ENCODE measurements at places on chromosomes 1 and 21. TPM values are rescaled to one million over a fixed set of nuclear protein-coding genes. Genes with fewer than 3 reads are reported as not detected.

Gene PIAS3
- 53.7 TPM for polyA plus RNA-seq

Gene LCE3D
- not detected for polyA plus RNA-seq

Gene CFAP107
- polyA plus RNA-seq, result not detected

Gene TRIM45
- 5.1 TPM for polyA plus RNA-seq

GRCh38 chr1:151012684-151013471 lies 4.6 kb downstream of the PRUNE1 start:
- DNase-seq, result no peak

GRCh38 chr1:58738876-58739275 lies 39.0 kb upstream of the MYSM1 start:
- no peak for DNase-seq

- DNase-seq, result no peak
Observed at GRCh38 chr1:5151511-5151910, 497.1 kb downstream of the AJAP1 start.

GRCh38 chr1:166933633-166934032 lies 41.7 kb downstream of the ILDR2 start:
- DNase-seq, result no peak

GRCh38 chr1:200367841-200368534 lies 41.8 kb downstream of the ZNF281 start:
- peak; percentile 85 for DNase-seq

- no peak for DNase-seq
Observed at GRCh38 chr1:247429496-247429895, 13.5 kb downstream of the NLRP3 start.

DNA sequence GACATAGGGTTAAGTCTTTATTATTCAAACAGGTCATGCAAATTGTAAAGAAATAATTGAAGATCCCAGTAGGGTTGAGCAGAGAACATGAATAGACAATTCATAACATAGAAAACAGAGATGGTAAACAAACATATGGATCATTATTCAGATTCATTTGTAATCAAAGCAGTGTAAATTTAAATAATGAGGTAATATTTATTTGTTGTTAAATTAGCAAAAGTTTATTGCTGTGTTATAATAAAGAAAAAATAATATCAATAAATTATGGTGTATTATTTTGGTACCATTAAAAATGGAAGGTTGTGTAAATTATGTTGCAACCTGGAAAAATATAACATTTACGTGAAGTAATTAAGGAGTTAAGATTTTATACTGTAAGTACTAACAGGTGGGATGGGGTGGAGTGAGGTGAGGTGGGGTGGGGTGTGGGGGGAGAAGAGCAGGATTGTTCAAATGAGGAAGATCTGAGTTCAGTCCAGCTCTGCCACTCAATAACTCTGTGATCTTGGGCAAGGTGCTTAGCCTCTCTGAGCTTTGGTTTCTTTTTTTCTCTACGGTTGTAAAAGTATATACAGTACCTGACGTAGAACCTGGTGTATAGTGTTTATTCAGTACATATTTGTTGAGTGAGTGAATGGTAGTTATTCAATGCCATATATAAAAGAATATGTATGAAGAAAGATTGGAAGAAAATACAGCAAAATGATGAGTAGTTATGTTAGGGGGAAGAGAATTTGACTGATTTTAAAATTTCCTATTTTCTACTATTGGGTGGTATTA lies 140.3 kb upstream of the KIF26B start:
- no peak for DNase-seq

DNA sequence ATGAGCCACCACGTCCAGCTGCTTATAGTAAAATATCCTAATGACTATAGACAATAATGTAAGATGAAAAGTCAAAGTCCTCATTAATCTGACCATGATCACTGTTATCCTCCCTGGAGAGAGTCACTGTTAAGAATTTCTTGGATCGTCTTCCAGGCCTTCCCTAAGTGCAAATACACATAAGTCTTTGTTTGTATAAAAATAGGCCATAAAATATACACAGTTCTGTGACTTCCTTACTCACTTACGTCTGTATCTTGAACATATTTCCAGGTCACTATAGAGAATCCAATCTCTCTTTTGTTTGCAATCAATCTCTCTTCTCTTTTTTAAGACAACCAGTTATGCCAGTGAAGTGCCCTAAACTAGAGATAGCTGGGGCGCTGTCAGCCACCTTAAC lies 89.1 kb upstream of the LYST start:
- DNase-seq, result peak; percentile 67

- no peak for DNase-seq
Observed at GRCh38 chr1:230414102-230414501, 12.0 kb downstream of the PGBD5 start.

DNA sequence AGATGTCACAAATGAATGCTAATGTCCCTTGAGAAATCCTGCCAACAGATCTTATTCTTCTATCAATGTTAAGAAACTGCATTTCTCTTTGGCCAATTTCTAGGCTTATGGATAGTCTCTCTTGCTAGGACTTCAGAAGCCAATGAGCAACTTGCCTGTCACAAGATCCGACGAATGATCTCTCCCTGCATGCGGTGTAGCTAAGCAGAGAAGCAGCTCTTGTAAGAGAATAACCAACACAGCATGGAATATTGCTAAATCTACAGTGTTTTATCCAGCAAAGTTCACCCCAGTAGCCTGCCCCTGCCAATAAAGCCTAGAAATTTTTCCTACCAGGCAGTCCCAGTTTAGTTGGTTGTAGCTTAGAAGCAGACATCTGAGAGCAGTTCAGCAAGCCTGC lies 2.1 kb upstream of the SLC44A5 start:
- no peak for DNase-seq

GRCh38 chr1:203122159-203122558 lies 5.4 kb upstream of the ADORA1 start:
- DNase-seq, result no peak

DNA sequence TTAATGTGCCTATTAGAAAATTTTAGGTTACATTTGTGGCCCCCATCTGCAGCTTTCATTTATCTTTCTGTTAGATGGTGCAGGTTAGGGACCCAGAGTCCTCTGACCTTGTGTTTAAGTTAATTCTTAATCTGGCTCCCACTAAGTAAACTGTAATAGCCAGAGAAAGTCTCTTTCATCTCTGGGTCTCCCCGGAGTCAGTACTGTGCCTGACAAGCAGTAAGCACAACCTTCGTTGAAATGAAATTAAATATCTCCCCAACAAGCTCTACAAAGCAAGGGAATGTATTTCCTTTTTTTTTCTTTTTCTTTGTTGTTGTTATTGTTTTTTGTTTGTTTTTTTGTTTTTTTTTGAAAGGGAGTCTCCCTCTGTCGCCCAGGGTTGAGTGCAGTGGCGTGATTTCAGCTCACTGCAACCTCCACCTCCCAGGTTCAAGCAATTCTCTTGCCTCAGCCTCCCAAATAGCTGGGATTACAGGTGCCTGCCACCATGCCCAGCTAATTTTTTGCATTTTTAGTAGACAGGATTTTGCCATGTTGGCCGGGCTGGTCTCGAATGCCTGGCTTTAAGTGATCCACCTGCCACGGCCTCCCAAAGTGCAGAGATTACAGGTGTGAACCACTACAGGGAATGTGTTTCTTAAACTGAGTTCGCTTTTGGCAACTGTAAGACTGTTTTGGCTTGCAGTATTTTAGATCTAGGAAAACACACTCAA lies 81.6 kb downstream of the HHIPL2 start:
- no peak for DNase-seq

GRCh38 chr1:91754816-91755580 lies 131.0 kb downstream of the TGFBR3 start:
- peak; percentile 48 for DNase-seq

DNA sequence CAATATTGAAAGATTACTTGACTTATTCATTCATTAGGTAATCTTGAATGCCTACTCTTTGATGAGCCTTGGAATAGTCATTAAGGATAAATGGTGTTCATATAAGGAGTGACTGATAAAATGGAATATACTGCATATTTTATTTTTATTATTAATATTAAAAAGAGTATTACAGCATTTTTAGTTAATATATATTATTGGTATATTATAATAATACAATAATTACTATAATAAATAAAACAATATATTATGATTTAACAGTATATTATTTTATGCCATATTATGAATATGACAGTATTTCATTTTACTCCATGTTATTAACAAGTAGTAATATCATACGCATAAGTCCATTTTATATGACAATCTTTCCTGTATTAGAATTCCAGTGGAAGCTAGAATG lies 490.8 kb upstream of the NFIA start:
- DNase-seq, result no peak

DNA sequence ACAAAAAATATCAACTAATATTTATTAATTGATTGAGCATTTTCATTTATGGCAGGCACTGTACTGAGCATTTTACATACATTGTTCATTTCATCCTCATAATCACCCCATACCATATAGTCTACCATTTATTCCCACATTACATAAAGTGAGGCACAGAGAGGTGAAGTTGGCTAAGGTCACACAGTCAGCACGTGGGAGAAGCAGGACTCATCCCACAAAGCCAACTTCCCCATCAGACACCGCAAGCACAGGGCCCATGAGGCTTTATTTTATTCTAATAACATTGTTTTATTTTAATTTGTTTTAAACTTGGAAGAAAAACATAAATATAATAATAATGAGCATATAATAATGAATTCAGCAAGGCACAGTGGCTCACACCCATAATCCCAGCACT lies 43.1 kb upstream of the CAPZB start:
- no peak for DNase-seq

DNA sequence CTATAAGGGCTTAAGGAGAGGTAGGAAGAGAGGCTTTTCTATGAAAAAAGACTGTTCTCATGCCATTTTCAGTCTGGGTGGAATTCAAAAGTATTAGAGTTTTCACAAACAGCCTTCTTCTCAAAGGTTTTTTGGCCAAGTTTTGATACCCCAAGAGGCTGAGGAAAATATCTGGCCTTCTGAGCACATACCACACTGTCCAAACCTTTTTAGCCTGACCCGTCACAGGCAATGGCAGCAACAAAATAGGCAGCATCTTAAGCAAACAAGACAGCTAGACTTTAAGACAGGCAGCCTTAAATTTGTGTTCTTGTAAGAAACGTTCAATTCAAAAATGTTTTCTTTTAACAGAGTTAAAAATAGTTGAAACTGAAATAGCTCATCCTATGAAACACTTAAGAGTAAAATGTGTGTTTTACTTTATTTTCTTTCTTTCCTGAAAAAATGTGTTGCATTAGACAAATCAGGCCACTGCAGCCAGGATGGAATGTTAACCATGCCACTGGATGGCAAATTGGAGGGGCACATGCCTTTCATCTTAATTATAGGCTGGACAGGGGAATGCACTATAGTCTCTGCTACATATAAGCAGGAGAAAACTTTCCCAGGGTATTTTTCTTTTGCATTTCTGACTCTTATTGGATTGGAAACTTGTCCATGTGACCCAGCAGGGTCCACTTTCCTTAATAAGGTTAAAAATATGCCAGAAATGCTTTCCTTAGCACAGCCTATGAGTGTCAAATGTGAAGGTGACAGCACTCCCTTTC lies 315.0 kb downstream of the TGFB2 start:
- no peak for DNase-seq

- DNase-seq, result no peak
Observed at GRCh38 chr1:55536545-55536865, 321.3 kb upstream of the USP24 start.

- DNase-seq, result no peak
Observed at GRCh38 chr1:106968644-106969043, 87.8 kb upstream of the PRMT6 start.

GRCh38 chr21:17784604-17785402 lies 34.4 kb downstream of the C21orf91 start:
- DNase-seq, result no peak

GRCh38 chr1:246058466-246058865 lies 448.6 kb downstream of the SMYD3 start:
- DNase-seq, result peak; percentile 6

DNA sequence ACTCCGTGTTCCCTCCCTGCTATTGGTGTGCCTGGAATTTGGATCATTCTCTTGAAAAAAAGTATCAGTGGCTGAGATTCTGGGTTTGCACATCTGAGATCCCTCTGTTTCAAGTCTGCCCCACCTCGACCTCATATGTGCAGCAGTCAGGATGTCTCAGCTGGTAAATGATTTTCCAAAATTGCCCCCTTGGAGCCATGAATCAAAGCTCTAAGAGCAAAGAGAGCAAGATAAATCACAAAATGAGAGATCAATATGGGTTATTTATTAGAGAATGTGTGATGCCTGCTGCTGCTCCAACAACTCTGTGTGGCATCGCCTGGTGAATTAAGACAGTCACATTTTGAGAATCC lies 8.5 kb downstream of the CRP start:
- no peak for DNase-seq

- no peak for DNase-seq
Observed at GRCh38 chr1:9070486-9070885, 1.1 kb upstream of the SLC2A5 start.

DNA sequence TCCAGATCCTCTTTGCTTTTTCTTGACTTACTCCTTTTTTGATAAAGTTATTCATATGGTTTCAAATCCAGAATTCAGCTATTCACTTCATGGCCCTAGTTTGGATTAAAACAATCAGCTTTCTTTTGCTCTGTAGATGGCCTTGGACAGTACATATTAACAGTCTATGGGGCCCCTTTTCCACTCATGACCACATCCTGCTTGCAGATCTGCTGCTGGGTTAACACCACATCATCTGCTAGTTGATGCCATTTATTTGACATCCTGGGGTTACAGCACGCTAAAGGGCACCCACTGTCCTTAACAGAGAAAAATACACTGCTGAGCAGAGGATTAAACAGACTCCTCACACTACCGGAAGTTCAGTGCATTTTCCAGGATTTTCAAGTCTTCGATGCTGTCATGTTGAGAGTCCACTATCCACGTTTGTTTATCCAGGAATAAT lies 941 bp upstream of the IFI16 start:
- peak; percentile 16 for DNase-seq

DNA sequence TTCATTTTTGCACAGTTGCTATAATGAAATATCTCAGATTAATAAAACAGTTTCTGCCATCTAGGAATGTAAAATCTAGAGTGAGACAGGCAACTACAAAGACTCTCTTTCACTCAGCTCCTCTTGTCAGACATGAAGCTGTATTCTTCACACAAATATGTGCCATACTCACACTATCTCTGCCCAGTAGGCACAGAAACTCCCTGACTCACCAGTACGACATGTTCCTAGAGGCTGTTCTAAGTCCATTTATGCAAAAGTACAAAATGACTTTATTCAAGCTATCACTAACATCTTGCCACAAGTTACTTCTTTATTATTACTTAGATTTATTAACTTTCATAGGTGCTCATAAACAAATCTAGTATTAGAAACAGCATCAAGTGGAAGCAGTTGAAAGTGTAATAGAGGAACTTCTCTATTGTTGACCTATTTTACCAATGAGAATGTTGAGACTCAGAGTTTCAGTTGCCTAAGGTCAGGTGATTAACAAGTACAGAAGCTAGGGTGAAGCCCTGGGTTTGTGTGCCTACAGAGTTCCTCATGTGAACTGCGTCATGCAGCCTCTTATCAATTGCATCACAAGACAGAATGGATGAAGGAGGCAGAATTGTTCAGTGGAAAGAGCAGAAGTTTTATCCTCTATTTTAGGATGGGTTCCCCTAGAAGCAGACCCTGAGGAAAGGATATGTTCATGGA lies 98.9 kb downstream of the RGS2 start:
- DNase-seq, result peak; percentile 20
